ENCODE measurements at places on chromosomes 7 and 10.

GRCh38 chr10:53153831-53154230, 381.2 kb upstream of the MBL2 start:
- DNase-seq = no peak

DNA sequence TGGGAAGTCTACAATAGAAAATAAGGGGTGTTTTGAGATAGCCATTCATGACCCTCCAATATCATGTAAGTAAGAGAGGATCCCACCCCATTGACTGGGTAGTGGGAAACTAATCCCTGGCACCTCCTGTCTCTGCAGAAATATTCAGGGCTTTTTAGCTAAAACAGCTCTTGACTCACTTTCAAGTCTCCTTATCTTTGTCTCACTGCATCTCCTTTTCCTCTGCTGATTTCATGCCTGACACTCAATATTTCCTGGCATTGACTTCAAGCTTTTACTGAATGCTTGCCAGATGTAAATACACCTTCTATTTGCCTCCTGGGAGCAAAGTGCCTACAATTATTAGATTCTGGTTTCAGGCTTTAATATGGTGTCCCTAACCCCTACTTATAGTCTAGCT, 57.1 kb downstream of the CHRM2 start:
- no peak for DNase-seq

DNA sequence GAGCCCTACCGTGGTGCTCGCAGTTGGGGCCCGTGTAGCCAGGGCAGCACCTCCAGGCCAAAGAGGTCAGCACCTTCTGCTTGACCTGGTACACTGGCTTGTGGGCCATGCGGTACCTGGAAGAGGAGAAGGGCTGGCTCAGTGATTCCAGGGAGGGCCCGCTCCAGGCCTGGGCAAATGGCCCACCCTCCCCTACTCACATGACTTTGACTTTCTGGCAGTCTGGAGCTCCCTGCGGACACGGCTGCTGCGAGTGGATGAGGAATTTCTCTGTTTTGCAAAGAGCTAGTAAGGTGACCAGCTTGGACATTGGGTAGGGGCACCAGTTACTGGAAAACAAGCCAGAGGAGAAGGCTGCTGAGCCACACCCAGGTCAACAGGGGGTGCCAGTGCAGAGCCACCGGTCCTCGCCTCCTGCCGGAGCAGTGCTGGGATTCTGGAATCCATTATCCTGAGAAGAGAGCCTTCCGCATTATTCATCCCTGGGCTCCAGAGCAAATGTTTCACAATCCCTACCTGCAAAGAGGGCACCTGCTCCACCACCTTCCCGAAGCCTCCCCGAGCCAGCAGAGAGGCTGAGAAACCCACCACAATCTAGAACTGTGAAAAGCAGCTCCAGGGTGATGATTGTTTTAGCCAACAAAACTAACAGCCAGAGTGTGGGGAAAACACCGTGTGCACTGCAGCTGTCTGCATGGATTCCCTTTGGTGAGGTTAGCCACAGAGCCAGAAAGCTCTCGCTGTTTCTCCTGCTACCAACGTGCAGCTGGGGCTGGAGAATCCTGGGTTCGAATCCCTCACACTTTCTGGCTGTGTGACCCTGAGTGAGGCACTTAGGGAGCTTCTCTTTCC, 11.8 kb downstream of the MMRN2 start:
- peak; percentile 35 for DNase-seq

DNA sequence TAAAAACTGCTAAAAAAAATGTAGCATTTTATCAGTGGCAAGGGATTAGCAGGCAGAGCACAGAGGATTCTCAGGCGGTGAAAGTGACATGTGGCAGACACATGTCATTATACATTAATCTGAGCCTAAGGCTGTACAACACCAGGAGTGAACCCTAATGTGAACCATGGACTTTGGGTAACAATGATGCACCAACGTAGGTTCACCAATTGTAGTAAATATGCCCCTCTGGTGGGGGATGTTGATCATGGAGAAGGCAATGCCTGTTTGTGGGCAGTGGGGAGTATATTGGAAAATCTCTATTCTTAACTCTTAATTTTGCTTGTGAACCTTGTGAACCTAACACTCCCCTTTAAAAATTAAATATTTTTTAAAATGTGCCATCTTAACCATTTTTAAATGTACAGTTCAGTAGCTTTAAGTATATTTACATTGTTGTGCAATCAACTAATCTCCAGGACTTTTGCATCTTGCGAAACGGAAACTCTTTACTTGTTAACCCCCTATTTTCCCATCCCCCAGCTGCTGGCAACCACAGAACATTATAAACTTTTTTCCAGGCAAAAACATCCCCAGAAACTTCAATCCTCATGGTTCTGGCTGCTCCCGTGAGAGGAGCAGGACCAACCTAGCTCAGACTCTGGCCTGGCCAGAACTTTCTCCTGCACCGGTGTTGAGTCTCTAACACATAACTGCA, 29.9 kb downstream of the LRRC20 start:
- no peak for DNase-seq

DNA sequence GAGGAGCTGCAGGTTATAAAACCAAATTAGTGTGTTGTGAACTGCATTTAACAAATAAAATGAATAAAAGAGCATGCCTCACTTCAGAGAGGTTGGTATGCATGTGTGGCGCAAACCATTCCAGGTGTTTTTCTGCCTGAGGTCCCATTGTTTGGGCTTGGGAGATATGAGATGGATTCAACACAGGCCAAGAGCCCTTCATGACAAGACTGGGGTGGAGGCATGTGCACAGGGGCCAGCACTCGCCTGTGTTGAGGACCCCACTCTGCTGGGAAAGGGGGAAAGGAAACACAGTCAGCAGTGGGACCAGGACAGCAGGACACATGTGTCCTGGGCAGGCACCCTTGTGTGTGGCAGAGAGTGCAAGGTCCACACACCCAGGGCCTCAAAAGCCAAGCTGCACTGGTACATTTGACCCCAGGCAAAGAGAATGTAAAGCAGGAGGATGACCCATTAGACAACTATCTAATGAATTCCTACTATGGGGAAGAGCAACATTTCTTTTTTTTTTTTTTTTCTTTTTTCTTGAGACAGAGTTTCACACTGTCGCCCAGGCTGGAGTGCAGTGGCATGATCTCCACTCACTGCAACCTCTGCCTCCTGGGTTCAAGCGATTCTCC, 9.2 kb upstream of the SLC18A3 start:
- no peak for DNase-seq
